ENCODE measurements at places on chromosomes 1 and 21. TPM values are rescaled to one million over a fixed set of nuclear protein-coding genes. Genes with fewer than 3 reads are reported as not detected.
A peak's percentile ranks its signal among the peaks of the same experiment; 100 is the strongest.

DNA sequence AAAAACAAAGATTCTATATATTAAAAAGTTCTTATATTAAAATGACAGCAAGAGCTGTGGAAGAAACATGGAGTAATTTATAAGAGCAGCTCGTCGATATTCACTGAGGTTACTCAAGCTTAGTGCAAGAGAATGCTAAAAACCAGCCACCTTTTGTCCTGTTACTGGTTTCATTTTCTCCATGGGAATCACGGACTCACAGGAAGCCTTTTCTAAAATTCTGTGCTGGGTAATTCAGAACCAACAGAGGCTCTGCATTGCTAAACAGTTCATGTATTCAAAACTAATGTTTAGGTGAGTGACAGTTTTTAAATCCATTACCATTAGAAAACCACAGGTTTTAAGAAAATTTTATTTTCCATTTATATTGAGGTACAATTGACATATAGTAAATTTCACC is 147.8 kb upstream of the MAP1LC3C start:
- no peaks in the 10 kb centered on the region for H3K27me3 ChIP-seq
- no peak overlapping the region for H3K27ac ChIP-seq
- no peak overlapping the region for H3K4me3 ChIP-seq
- no peak for DNase-seq

Gene OR2G6
- total RNA-seq: not detected

Gene DRAXIN
- 17.6 TPM for total RNA-seq

DNA sequence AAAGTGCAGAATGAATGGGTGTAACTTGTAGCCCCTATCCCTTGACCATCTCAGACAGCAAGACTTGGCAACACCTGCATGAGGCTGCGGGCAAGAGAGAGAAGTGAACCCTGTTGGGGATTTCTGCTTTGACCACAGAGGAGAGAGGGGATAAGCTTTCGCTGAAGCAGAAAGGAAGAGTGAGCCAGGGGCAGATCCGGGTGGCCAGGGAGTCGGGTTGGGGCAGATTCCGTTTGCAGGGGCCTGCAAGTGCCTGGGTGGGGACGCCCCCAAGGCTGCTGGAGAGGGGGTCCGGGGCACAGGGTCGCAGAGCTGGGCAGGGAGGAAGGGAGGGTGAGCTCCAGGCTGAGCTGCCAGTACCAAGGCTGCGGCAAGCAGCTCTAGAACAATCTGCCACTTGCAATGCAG is 25.3 kb upstream of the PIK3CD start:
- H3K4me1 ChIP-seq: peaks cover 8% of the 10 kb centered on the region
- no peak for DNase-seq
- no peaks in the 10 kb centered on the region for H3K27me3 ChIP-seq
- H3K27ac ChIP-seq: no peak overlapping the region

Gene TENT5C
- 0.75 TPM for total RNA-seq

DNA sequence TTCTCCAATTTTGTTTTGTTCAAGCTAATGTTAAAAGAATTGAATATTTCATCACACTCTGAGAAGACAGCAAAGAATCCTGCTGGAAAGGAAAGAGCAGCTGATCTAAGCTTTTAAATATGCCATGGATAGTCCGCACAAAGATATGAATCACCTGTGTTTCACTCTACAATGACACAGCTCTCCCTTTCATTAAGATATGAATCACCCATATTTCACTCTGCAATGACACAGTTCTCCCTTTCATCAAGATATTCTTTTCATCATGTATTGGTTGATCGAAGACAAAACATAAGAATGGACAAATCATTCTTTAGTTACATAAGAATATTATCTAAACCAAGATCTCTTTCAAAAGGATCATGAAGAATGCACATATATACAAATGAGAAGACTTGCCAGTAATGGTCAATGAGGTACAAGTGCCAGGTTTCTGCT is 367.3 kb downstream of the SMYD3 start:
- no peaks in the 10 kb centered on the region for H3K4me1 ChIP-seq
- no peaks in the 10 kb centered on the region for H3K36me3 ChIP-seq
- H3K4me3 ChIP-seq: no peak overlapping the region
- H3K27ac ChIP-seq: no peak overlapping the region
- H3K27me3 ChIP-seq: no peaks in the 10 kb centered on the region
- no peak for DNase-seq

Gene ZNF326
- 30.6 TPM for total RNA-seq

DNA sequence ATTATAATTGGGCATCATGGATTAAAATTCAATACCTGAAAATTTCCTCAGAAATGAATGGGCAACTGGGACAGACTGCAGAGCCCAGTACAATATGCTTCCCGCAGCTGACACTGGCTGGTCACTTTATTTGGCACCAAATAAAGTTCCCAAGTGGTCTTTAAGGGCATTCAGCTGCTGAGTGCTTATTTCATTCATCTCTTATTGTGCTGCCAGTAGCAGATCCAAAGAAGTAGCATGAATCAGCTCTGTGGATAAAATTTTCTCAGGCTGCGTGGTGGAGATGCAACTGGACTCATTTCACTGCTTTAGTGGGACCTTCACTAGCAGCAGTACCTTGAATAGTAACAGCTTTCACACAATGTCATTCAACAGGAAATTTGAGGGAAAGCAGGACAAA is 226.3 kb upstream of the ADGRL2 start:
- H3K27ac ChIP-seq: no peak overlapping the region
- no peak for DNase-seq
- no peaks in the 10 kb centered on the region for H3K36me3 ChIP-seq
- H3K4me3 ChIP-seq: no peak overlapping the region
- peaks cover 5% of the 10 kb centered on the region for H3K4me1 ChIP-seq

GRCh38 chr1:7970246-7970645 is 8.7 kb downstream of the PARK7 start:
- H3K4me1 ChIP-seq: no peaks in the 10 kb centered on the region
- no peaks in the 10 kb centered on the region for H3K27me3 ChIP-seq
- H3K27ac ChIP-seq: no peak overlapping the region
- H3K4me3 ChIP-seq: no peak overlapping the region

Gene LCE2A
- total RNA-seq: not detected

DNA sequence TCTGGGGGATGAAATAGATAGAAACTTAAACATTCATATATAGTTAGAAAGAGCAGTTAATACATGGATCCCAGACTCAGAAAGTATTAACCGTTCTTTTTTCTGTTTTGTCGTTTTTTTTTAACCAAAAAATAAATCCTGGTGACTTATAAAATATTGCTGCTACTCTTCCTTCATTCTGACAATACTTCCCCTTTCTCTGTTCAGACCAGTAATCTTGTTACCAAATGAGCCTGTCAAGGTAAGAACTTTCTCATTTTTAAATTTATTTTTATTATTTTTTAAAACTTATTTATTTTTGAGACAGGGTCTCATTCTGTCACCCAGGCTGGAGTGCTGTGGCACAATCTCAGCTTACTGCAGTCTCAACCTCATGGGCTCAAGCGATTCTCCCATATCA is 13.7 kb downstream of the PTPN22 start:
- H3K27me3 ChIP-seq: no peaks in the 10 kb centered on the region
- no peak overlapping the region for H3K27ac ChIP-seq
- H3K4me3 ChIP-seq: no peak overlapping the region

GRCh38 chr1:186030453-186030852 is 296.3 kb downstream of the HMCN1 start:
- H3K4me3 ChIP-seq: no peak overlapping the region
- DNase-seq: no peak
- no peak overlapping the region for H3K27ac ChIP-seq

DNA sequence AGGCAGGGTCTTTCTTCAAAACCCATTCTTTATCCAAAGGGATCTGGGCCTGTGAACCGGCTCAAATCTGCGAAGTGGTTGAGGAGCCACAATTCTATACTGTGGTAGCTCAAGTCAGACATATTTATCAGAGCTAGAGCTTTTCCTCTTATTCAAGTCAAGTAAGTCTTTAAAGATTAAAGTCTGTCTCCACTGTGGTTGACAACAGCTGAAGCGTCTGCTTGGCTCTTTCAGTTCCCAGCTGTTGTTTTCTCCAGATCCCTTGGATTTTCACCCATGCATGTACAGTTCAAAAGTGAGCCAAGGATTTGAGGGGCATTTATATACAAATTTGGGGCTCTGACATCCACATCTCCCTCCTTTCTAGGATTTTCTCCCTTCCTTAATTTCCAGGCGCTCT is 66.9 kb downstream of the C1orf185 start:
- H3K27me3 ChIP-seq: no peaks in the 10 kb centered on the region
- H3K4me1 ChIP-seq: no peaks in the 10 kb centered on the region
- H3K4me3 ChIP-seq: no peak overlapping the region
- H3K27ac ChIP-seq: no peak overlapping the region
- DNase-seq: no peak

Gene L1TD1
- total RNA-seq: 441 TPM

Gene CRYBG2
- total RNA-seq: 17.0 TPM

Gene CCNL2
- 120 TPM for total RNA-seq

GRCh38 chr1:78491451-78492071 is 787 bp downstream of the PTGFR start:
- H3K4me1 ChIP-seq: no peaks in the 10 kb centered on the region
- H3K36me3 ChIP-seq: no peaks in the 10 kb centered on the region
- no peak overlapping the region for H3K27ac ChIP-seq

DNA sequence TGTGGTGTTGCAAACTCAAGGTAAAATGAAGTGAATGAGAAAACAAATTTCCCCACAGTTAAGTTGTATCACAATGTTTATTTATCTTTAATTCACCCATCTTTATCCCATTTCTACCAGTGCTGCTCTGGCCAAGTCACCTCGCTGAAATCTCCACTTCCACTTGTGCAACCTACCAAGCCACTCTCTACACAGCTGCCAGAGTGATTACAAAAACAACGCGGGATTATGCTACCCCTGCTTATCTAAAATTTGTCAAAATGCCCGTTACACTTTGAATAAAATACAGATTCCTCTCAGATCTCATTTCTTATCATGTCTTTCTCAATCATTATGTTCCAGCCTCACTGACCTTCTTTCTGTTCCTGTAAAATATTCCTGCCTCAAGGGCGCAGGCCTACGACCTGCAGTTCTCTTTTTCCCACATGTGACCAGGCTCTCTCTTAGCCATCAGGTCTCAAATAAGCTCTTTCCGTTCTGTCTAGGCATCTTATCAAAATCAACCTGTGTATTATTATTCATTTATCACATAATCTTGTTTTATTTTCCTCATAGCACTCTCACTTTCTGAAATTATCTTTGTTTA is 95.6 kb downstream of the NTMT2 start:
- no peaks in the 10 kb centered on the region for H3K4me1 ChIP-seq
- no peaks in the 10 kb centered on the region for H3K27me3 ChIP-seq
- no peak overlapping the region for H3K4me3 ChIP-seq
- DNase-seq: no peak

- H3K36me3 ChIP-seq: no peaks in the 10 kb centered on the region
- DNase-seq: no peak
- H3K27ac ChIP-seq: no peak overlapping the region
- H3K4me1 ChIP-seq: no peaks in the 10 kb centered on the region
- no peak overlapping the region for H3K4me3 ChIP-seq
Observed at GRCh38 chr1:98454666-98455065, 206.9 kb upstream of the SNX7 start.

GRCh38 chr1:17587693-17588047 is 48.2 kb downstream of the ARHGEF10L start:
- peaks cover 8% of the 10 kb centered on the region for H3K36me3 ChIP-seq
- peak overlapping the region; percentile 64 for H3K27ac ChIP-seq
- DNase-seq: no peak
- no peaks in the 10 kb centered on the region for H3K27me3 ChIP-seq

DNA sequence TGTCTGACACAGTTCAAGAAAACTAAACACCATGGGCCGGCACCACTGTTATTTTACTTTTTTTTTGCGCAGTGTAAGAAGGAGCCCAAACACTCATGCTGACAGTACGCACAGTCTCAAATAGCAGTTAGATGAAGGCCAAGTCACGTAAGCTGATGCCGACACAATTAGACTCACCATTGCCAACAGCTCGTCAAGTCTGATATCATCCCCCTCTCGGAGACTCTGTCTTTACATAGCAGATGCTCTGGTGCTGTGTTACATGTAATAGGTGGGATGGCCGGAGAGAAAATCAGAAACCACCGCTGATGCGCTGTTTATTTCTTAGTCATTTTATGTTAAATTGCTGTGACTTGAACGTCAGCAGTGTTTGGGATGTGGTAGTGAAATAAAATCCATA is 49.3 kb downstream of the TGFB2 start:
- H3K4me3 ChIP-seq: no peak overlapping the region
- no peaks in the 10 kb centered on the region for H3K4me1 ChIP-seq
- H3K36me3 ChIP-seq: no peaks in the 10 kb centered on the region
- H3K27ac ChIP-seq: no peak overlapping the region
- DNase-seq: no peak

DNA sequence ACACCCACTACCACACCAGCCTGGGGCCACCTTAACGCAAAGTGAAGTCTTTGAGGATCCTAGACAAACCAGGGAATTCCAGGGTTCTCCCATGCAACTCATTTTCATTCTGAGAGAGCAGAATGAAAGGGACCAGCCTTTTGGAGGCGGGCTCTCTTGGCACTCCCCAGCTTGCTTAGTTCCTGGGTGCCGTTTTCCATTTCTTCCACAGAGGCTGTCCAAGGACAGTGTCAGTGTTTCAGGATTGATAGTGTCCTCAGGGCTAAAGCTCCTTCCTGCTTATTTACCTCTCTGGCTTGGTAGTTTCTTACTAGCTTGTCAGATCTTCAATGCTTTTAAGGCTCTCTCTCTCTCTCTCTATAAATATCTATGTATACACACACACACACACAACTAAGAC is 30.1 kb upstream of the GNG4 start:
- DNase-seq: no peak
- peaks cover 11% of the 10 kb centered on the region for H3K4me1 ChIP-seq
- no peak overlapping the region for H3K4me3 ChIP-seq
- H3K27me3 ChIP-seq: no peaks in the 10 kb centered on the region
- H3K27ac ChIP-seq: no peak overlapping the region
- no peaks in the 10 kb centered on the region for H3K36me3 ChIP-seq

Gene BEND5
- total RNA-seq: 6.5 TPM

Gene SAMD11
- 0.25 TPM for total RNA-seq

- H3K27me3 ChIP-seq: peaks cover 3% of the 10 kb centered on the region
- DNase-seq: no peak
- H3K4me1 ChIP-seq: peaks cover 1% of the 10 kb centered on the region
- H3K4me3 ChIP-seq: no peak overlapping the region
- no peak overlapping the region for H3K27ac ChIP-seq
Observed at GRCh38 chr1:204692841-204693356, 7.4 kb upstream of the LRRN2 start.

- no peaks in the 10 kb centered on the region for H3K27me3 ChIP-seq
- peaks cover 3% of the 10 kb centered on the region for H3K4me1 ChIP-seq
- H3K4me3 ChIP-seq: no peak overlapping the region
- DNase-seq: no peak
- no peaks in the 10 kb centered on the region for H3K36me3 ChIP-seq
Observed at GRCh38 chr1:41802532-41803501, 115.9 kb downstream of the HIVEP3 start.

DNA sequence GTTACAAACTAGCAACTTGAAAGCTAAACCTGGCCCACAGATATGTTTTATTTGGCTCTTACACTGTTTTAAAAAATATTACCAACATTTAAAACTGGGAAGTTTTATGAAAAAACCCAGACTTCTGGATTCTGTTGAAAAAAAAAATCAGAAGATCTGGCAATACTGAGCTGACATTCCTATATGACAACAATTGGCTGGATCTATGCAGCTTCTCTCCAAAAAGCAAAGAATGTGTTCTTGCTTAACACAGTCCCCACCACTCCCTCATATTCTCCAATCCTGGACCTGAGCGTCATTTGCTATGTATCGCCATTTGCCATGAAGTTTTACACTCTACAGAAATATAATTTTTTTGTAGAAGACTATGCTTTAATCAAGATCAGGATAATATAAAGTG is 859.6 kb downstream of the LTN1 start:
- no peaks in the 10 kb centered on the region for H3K27me3 ChIP-seq
- H3K36me3 ChIP-seq: no peaks in the 10 kb centered on the region
- H3K4me1 ChIP-seq: no peaks in the 10 kb centered on the region
- no peak overlapping the region for H3K27ac ChIP-seq
- DNase-seq: no peak
- no peak overlapping the region for H3K4me3 ChIP-seq
